ENCODE measurements at places on chromosomes 12 and 14.

DNA sequence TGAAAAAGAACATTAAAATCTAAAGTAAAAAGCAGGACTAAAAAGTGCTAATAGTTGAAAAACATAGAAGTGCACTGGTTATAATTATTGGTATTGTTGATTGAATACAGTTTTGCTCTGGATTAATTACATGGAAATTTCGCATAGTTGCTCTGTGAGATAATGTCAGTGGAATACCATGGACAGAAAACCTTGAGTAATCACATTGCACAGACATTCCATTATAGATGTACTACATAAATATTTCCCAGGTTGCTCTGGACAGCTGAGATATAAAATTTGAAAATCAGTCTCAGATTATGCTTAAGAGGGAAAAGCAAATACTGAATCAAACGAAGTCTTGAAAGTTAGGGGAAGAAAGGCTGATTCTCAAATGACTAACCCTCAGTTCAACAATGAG, 439.3 kb upstream of the FLRT2 start:
- DNase-seq: no peak

DNA sequence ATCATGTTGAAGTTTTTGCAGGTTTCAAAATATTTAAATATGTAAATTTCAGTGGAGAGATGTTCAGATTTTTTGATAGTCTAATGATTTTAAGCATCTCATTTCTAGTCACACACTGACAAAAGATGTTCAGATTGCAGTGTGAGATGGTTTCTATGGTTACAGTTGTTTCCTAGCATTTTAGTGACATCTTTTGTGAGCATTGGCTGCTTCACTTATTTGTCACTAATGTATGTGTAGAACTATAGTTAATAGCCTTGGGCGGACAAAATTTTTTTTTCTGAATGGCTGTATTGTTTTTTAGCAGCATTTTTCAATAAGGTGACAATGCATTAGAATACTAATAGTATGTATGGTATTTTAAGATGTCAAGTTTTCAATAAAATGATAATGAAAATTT, 315.6 kb upstream of the PRKD1 start:
- DNase-seq: no peak

DNA sequence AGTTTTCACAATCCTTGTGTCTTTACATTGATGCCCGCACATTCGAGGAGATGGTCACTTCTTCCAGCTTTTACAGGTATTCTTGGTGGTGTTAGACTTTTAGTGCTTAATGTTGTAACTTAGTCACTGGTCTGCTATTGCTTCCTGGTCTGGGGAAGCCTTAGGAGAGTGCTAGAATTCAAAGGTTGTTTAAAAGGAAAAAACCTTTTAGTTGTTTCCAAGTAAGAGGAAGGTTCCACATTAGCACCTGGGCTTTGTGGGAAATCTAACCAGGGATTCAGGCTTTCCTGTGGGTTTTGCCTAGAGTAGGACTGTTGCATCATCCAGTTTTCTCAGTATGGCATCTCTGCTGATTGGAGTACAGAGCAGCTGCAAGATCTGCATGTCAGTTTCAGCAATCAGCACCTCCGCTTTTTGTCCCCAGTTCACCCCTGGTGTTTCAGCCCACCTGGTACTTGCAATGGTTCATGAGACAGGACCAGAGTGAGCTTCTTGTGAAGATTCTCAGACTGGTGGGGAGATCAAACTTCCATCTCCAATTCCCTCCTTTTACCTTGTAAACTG, 44.0 kb upstream of the PLBD1 start:
- DNase-seq: no peak

- no peak for DNase-seq
These were observed 61.7 kb downstream of the LRFN5 start for GRCh38 chr14:41668356-41668755.

DNA sequence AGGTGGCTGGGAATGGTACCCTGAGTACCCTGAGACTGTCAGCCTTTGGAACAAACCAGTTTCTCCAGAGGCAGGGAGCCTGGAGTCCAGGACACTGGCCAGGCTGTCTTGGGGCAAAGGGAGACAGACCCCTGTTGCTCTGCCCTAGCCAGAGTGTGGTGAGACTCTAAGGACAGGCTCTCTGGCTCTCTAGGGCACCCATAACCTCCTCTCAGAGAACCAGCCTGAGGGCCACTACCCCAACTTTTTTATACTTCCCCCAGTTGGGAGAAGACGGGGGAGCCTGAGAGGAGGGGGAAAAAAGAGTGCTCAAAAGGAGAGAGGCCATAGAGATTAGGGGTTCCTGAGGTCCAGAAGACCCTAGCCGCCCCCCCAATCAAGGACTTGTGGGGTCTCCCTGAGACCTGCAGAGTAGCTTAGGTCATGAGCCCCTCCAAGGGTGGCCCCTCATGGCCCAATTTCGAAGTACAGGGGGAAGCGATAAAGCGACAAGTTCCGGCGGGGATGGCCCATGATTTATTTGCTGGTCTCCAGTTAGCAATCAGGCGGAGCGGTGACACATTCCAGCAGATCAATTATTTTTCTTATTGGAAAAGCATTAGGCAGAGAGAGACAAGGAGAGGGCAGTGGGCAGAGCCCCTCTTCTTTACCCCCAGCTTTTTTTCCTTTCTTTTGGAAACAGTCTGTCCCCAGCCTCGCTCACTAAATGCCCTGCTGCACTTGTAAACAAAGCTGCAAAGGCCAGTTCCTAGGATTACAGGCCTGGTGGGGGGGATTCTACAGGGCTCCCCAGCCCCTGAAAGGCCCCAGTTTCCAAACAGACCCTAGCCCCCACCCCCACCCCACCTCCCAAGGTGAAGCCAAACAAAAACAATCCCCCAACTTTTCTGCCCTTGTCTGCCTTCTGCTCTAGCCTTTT, 1.5 kb downstream of the HOXC8 start:
- no peak for DNase-seq

DNA sequence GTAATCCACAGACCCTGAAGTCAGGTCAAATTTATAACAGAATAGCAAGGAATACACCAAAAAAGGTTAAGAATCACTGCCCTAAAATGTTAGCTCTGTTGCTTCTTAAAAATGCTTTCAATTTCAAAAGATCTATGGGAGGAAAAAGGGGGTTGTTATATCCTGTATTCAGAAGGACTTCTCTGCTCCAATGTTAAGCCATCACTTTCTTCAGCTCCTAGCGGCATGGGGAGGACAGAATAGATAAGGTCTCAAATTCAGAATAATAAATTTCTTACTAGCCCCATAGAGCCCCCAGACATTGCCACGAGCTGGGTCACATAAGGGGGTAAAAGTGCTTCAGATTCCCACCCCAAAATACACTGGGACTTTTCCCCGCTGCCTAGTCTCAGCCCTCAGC, 49.8 kb downstream of the CPM start:
- DNase-seq: no peak

GRCh38 chr12:104535369-104535768, 78.6 kb downstream of the CHST11 start:
- DNase-seq: no peak

DNA sequence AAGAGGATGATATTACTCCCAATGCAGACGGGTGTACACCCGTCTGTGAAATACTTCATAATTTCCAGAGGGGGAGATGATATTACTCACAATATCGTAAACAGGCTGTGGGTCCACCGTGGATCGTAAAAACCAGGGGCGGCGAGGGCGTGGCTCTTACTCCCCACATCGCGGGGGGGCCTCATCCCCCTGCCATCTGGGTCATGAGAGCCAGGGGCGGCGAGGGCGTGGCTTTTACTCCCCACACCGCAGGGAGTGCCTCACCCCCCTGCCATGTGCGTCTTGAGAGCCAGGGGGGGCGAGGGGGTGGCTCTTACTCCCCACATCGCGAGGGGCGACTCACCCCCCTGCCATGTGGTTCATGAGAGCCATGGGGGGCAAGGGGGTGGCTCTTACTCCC, 86.2 kb upstream of the GNG2 start:
- DNase-seq: no peak
